ENCODE measurements at places on chromosomes 5 and 9.

DNA sequence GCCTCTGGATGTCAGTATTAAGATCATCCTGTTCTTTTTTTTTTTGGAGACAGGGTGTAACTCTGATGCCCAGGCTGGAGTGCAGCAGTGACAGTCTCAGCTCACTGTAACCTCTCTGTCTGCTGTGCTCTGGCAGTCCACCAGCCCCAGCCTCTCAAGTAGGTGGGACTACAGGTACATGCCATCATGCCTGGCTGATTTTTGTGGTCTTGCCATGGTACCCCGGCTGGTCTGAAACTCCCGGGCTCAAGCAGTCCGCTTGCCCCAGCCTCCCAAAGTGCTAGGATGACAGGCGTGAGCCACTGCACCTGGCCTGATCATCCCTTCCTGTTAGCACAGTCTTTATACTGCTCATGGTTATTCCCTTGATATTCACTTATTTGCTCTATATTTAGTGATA lies 3.5 kb downstream of the KDM4C start:
- no peak for DNase-seq

- no peak for DNase-seq
These were observed 156.4 kb downstream of the GABBR2 start for GRCh38 chr9:98552331-98552730.

DNA sequence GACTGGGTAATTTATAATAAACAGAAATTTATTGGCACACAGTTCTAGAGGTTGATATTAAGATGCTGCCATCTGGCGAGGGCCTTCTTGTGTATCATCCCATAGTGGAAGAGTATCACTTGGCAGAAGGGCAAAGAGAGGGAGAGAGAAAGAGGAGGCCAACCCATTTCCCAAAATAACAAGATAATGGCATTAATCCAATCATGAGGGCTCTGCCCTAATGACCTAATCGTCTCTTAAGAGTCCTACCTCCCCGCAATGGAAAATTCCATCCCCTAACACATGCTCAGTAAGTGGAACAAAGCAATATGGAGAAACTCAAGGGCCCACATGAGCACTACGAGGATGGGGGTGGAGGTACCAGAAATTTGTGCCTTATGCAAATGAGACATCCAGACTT lies 17.6 kb upstream of the VDAC1 start:
- DNase-seq = no peak

- DNase-seq = peak; percentile 75
These were observed at the start of gene TMEM232 for GRCh38 chr5:110726249-110727024. TMEM232 (minus strand) TSS chr5:110726671; CDS start chr5:110667352, 59,319 bp downstream.

- no peak for DNase-seq
These were observed 54.3 kb downstream of the EHMT1 start for GRCh38 chr9:137672907-137673791.

GRCh38 chr9:34954225-34954624 lies 3.9 kb upstream of the PHF24 start:
- DNase-seq = no peak

DNA sequence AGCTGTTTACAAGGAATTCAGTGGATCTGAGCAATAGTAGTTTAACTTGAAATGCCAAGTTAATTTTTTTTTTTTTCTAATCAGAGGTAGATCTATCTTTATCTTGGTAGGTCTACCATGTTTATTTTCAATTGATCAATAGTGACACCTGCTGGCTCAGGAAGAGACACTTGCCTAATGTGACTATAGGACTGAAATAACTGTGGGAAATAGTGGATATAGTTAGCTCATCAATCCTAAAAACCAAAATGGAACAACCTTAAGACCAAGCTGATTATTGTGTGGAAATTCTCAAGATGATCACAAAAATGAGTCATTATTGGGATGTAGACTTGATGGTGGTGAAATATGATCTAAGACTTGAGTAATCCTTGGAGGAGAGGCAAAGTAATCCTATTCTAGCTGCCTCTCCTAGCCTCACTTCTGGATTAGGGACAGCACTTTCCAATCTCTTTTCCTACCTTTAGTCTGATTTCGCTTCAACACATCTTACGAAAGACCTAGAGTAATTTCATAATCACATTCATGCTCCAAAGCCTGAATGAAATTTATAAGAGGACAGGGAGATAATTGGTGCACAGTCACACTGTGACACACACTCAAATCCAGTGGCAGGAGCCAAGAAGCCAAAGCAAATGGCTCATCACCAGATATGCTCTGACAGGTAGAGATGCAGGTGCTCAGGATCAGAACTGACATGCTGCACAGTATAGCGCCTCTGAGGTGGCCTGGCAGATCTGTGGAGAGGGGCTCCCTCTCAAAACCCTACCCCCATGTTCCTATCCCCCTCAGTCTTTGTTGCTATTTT lies 156.3 kb downstream of the HMHB1 start:
- DNase-seq = no peak

DNA sequence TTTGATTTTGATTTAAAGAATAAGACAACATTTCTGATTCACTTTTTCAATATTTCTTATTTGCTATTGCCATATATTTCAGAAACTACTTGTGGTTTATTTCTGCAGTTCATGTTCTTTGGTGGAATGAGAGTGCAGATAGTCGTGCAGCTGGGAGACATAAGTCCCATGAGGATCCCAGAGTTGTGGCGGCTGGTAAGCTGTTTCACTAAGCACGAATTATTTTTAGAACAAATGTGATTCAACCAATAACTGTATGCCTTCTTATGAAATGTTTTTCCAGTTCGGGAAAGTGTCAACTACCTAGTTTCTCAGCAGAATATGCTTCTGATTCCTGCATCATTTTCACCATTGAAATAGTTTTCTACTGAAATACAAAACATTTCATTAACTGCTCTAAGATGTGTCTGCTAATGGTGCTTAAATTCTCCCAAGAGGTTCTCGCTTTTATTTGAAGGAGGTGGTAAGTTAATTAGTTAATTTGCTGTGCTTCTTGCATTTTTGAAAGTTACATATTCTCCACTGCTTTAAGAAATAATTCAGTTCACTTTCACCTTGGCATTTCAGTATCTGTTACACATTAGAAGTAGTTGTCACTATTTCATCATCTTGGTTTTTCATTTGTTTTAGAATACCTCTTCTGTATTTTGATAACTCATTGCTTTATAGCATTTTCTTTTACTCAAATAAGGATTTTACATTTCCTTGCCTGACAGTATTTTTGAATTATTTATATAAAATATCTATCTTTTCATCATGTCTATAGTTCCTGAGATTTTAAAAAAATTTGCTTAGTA lies 9.0 kb downstream of the NIPSNAP3B start:
- no peak for DNase-seq

- DNase-seq = no peak
These were observed 34.4 kb downstream of the AHRR start for GRCh38 chr5:355958-356357.

GRCh38 chr5:148535190-148535589 lies 119.1 kb downstream of the HTR4 start:
- DNase-seq = no peak

- DNase-seq = peak; percentile 35
These were observed 95.5 kb upstream of the RAPGEF1 start for GRCh38 chr9:131835151-131835910.

GRCh38 chr9:112280904-112281303 lies 52.5 kb downstream of the PTBP3 start:
- DNase-seq = no peak

GRCh38 chr9:129148463-129149204 lies 29.4 kb downstream of the IER5L start:
- no peak for DNase-seq

GRCh38 chr5:80125962-80126480 lies 90.9 kb downstream of the THBS4 start:
- DNase-seq = no peak

DNA sequence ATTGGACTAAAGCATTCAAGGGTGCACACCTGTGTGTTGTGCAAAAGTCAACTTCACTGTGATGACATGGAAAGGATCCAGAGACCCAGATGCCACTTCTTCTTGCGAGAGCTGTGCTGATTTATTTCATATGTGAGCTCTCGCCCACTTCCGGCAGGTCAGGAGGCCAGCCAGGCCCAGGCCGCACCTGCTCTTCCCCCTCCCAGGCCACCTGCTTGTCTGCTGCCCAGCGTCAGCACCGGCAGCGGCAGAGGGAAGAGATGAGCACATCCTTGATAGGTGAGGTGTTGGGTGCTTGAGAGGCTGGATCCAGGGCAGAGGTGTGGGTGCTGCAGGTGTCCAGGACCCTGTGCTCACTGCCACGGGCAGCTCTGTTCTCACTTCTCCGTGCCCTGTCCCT lies 242.9 kb downstream of the FANCC start:
- no peak for DNase-seq
